ENCODE measurements at places on chromosomes 12 and 14.

DNA sequence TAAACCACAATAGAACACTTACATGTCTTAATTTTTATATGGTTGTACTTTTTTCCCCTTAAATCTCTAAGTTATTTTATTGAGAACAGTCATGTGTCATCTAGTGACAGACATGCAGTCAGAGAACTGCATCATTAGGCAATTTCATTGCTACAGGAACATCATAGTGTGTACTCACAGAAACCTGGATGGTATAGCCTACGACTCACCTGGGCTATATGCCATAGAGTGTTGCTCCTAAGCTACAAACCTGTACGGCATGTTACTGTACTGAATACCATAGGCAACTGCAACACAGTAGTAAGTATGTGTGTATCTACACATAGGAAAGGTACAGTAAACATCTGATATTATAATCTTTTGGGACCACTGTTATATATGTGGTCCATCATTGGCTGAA, 557.6 kb downstream of the PRKD1 start:
- no peak for DNase-seq

GRCh38 chr14:68513137-68513536, 279.7 kb downstream of the ZFP36L1 start:
- no peak for DNase-seq

DNA sequence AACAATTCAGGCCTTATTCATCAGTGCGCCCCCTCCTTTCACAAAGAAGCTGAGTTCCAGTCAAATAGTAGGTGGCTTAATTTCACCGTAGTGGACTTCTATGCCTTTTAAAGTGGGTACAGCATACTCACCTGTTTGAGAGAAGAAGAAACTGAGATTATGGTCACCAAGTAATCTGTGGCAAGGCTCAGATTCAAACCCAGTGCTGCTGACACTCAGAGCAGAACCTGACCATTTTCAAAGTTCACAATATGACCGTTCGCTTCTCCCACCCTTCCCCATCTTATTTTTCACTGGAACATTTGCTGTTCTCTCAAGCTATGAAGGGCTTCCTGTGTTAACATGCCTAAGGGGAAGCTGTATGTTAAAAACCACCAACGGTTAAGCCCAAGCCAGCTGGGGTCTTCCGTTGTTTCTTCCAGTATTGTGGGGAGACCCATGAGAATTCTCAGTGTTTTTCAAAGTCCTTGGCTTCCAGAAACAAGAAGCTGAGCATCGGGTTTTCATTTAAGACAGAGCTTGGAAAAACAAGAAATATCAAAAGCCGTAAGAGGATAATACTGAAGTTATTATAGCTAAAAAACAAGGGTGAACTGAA, 6.1 kb upstream of the PSMA6 start:
- DNase-seq, result no peak

- DNase-seq, result peak; percentile 24
Measured at GRCh38 chr12:117587631-117588287, 226.3 kb upstream of the NOS1 start.

GRCh38 chr14:92513204-92513965, at the start of gene RIN3:
TSS of gene RIN3 (plus strand) at chr14:92513781. CDS start at chr14:92513933, 152 bp downstream.
- no peak for DNase-seq

GRCh38 chr14:54722791-54723432, 156.0 kb downstream of the SAMD4A start:
- DNase-seq, result no peak

GRCh38 chr12:80513211-80513610, 69.2 kb downstream of the PTPRQ start:
- no peak for DNase-seq

- DNase-seq, result no peak
Measured at GRCh38 chr12:13472690-13473089, 276.2 kb downstream of the EMP1 start.

DNA sequence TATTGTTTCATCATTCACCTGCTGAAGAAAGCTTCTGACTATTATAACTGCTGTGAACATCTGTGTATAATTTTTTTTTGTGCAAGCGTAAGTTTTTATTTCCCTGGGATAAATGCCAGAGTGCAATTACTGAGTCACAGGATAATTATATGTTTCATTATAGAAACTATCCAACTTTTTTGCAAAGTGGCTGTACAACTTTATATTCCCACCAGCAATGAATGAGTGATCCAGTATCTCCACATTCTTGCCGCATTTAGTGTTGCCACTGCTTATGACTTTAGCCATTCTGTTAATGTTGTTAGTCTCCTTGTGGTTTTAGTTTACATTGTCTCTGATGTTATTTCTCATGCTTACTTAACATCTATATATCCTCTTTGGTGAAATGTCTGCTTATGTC, 88.1 kb upstream of the CCDC175 start:
- no peak for DNase-seq

DNA sequence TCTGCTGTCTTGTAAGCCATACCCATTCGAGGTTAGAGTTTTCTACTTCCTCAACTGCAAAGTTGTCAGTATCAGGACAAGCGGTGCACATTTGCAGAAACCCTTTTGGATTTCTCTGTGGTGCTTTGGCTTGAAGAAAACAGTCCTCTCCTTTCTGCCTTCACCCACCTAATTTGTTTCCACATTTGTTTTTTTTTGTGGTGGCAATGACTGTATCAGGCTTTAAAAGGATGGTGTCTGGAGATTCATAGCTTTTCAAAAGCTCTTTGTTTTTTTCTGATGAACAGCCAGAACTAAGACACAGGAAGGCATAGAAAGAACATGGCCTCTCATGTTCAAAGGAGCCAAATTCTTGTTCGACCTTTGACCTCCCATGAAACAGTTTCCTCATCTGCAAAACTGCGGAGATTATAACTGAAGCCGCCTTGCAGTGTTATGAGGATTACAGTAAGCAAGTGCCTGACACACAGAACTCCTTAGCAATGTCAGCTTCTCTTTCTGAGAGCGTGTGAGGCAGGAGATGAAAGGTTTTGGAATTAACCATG, 270.6 kb upstream of the TBX3 start:
- DNase-seq, result no peak

- DNase-seq, result peak; percentile 2
Measured at GRCh38 chr12:47838286-47838931, 18.7 kb upstream of the HDAC7 start.

GRCh38 chr12:18071336-18071735, 18.7 kb downstream of the RERGL start:
- DNase-seq, result no peak

DNA sequence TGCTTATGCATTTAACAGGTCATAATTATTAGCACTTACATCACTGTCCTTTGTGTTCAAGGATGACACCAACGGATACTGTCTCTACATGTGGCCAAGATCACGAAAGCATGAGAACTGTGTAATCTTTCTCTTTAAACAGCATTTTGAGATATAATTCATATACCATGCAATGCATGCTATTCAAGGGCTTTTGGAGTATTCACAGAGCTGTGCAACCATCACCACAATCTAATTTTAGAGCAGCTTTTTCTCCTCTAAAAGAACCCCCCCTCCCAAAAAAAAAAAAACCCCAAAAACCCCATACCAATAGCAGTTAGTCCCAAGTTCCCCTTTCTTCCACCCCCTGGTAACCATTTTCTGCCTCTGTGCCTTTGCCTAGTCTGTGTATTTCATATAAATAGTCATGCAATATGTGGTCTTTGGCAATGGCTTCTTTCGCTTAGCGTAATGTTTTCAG, 60.6 kb downstream of the SPRING1 start:
- DNase-seq, result no peak

- DNase-seq, result no peak
Measured at GRCh38 chr14:59244581-59244980, 56.1 kb downstream of the DAAM1 start.

DNA sequence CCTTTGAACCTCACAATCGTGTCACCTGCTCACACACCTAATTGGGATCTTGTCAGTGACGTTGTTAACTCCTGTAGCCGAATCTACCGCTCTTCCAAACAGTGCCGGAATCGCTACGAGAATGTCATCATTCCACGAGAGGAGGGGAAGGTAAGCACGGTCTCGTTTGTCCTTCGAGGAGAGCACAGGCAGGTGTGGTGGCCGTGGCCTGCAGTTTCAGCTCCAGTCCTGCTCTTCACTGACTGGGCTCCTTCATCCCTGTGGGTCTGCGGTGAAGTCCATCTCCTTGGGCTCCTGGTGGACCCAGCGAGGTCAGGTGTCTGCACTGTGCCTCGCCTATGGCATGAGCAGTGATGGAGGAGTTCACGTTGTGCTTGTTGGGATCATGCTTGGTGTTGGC, 96.0 kb downstream of the EP400 start:
- DNase-seq, result no peak

- no peak for DNase-seq
Measured at GRCh38 chr14:65193916-65194590, 91.7 kb upstream of the MAX start.

- no peak for DNase-seq
Measured at GRCh38 chr12:2638273-2639019, 156.3 kb upstream of the FKBP4 start.

GRCh38 chr12:94819011-94819410, 168.7 kb upstream of the TMCC3 start:
- no peak for DNase-seq

- DNase-seq, result no peak
Measured at GRCh38 chr14:93201155-93201704, 5.6 kb downstream of the GON7 start.

GRCh38 chr12:45959728-45960127, 30.6 kb downstream of the SCAF11 start:
- DNase-seq, result no peak

DNA sequence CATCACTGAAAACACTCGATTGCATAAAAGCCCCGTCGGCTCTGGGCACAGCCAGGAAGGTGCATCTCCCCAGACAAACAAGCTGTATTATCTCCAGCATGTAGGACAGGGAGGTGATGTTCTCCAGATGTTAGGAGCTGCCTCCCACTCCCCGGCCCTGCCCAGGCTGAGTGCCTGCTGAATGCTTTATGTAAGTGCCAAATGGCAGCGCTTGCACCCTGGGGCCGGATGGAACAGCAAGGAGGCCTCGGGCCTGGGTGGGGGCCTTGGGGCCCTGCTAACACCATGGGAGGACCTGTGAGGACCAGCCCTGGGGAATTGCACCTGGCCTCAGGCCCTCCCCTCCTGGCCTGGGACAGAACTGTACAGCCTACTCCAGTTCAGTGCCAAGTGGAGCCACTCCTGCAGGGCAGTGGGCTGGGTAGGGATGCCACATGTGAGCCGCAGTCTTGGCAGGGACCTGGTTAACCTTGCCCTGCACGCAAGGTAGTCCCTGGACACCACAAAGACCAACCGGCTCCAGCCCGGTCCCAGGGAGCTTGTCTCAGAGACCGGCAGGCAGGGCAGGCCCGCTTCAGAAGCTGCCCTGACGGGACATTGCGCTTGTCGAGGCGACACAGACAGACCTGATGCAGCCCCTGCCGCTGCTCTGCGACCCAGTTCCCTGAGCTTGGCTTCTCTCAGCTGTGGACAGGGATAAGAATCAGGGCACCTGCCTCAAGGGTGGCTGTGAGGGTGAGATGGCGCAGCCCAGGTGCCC, 35.3 kb upstream of the PPP1R13B start:
- no peak for DNase-seq

DNA sequence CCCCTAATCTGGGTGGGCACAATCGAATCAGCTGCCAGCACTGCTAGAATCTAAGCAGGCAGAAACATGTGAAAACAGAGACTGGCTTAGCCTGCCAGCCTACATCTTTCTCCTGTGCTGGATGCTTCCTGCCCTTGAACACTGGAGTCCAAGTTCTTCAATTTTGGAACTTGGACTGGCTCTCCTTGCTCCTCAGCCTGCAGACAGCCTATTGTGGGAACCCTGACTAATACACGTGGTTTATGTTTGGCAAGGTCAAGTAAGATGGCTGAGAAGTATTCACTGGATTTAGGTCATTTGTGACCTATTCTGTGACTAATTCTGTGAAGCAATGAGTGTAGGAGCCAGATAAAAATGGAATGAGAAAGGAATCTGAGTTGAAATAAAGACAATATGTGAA, 11.0 kb downstream of the GPR135 start:
- DNase-seq, result no peak

DNA sequence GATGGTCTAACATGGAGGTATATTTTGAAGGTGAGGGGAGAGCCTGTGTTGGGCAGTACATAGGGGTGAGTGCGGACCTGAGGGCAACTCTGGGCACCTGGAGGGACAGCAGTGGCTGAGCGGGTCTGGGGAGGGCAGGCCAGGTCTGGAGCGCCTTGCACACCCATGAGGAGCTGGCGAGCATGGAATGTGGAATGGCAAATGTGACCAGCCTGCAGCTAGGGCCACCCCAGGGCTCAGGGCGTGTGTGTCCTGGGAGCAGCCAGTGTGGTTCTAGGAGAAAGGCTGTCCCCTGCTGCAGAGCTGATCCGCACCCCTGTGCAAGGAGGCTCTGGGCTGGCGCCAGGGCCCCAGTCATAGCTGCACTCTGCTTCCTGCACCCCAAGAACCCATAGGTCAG, 24.5 kb downstream of the BCL7A start:
- DNase-seq, result no peak

- DNase-seq, result no peak
Measured at GRCh38 chr12:68447797-68448260, 115.7 kb upstream of the MDM1 start.

- no peak for DNase-seq
Measured at GRCh38 chr14:67413806-67414769, 2.1 kb upstream of the PLEK2 start.

GRCh38 chr12:64876388-64877071, 52.1 kb downstream of the TBC1D30 start:
- DNase-seq, result no peak

DNA sequence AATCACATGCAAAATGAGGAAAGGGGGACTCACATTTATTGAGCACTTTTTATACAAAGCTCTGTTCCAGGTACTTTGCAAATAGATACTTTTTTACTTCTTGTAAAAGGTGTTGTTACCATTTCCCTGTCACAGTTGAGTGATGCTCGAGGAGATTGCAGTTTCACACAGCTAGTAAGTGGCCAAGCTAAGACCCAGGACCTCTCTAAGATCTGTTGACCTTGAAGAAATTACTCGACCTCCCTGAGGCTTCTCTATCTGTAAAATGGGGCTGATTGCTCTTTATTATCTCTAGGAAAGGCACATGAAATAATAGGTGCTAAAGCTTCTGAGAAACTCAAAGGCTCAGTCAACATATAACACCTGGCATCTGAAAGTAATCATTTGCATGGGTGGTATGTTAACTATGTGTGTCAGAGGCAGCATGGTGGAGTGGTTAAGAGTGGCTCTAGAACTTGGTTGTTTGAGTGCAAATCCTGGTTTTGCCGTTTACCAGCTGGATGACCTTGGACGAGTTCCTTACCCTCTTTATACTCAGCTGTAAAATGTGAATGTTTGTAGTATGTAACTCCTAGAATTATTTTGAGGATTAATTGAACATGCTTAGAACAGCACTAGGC, 41.5 kb downstream of the IFT81 start:
- no peak for DNase-seq

DNA sequence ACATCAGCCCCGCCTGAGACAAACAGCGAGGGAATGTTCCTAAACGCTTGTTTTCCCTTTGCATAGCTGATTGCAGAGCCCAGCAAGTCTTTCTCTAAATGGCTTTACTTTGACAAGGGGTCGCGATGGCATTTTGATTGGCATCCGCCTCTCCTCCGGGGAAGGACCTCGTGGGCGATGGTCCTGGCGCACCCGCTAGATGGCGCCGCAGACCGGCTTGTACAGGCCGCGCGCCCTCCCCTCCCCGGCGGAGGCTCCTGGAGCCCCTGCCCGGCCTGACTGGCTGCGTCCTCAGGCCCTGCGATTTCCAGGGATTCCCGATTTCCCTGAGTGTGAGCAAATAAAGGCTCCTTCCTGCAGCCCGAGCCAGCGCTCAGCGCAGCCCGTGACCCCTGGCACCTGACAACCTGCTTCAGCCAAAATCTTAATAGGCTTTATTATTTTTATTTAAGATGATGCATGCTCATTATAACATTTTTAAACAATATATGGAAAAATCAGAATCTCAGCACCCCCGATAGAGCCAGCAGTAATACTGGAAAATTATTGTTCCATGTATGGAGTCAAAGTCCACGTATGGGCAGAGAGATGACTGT, 468.3 kb downstream of the AACS start:
- no peak for DNase-seq

Measured in NCI-H1694 (cell line).